ENCODE measurements at places on chromosomes 12 and 14.
A peak's percentile ranks its signal among the peaks of the same experiment; 100 is the strongest.

- DNase-seq: peak; percentile 81
These were observed 613 bp downstream of the ARHGEF40 start for GRCh38 chr14:21070610-21071224.

DNA sequence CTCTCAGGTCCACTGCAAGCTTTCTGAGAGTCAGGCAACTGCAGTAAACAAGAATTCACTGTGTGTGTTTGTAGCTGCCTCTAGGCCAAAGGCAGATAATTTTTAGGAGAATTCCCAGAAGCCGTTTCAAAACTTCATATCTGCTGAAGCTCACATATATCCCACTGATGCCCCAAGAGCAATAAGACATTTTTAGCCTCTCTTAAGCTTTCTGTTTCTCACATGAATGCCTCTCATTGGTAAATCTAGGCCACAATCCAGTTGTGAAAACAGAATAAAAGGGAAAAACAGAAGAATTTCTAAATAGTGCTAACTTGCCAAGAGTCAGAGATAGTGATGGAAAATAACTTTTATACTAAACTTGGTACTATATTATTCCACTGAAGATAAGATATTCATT, 48.5 kb upstream of the LIN7A start:
- DNase-seq: no peak

DNA sequence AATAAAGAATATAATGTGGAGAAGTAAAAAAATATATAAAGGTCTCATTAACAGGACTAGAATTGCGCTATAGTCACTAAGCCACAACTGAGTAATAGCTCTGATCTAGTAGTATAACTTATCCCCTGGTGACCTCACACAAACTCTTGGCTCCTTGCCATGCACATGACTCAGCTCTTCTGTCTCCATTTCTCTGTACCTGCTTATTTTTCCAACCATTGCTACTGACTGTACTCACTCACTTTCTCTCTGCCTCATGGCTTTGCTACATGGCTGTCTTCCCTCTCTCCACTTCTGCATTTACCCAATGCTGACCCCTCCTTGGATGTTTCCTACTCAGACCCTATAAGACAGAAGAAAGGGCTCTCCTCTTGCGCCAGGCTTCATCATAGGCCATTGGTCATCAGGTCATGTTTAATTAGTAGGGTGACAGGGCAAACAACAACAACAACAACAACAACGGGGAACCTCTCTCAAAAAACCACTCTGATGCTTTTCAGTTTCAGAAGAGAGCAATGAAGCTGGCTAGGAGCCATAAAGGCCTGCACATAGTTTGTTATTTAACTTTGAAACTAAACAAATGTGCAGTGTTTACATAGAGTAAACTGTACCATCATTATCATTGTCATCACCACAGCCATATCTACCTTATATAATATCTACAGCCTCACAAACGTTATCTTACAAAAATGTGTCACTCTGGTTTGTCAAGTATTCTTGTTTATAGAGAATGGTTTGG, 25.6 kb upstream of the KRAS start:
- DNase-seq: no peak

GRCh38 chr12:44774815-44775411, 101.2 kb downstream of the NELL2 start:
- peak; percentile 76 for DNase-seq

- no peak for DNase-seq
These were observed 70.8 kb upstream of the SRSF5 start for GRCh38 chr14:69696204-69696527.

All from H9 (cell line).